PC-9 (cell line): ENCODE measurements at places on chromosomes 5 and 9. TPM values are rescaled to one million over a fixed set of nuclear protein-coding genes. Genes with fewer than 3 reads are reported as not detected.

DNA sequence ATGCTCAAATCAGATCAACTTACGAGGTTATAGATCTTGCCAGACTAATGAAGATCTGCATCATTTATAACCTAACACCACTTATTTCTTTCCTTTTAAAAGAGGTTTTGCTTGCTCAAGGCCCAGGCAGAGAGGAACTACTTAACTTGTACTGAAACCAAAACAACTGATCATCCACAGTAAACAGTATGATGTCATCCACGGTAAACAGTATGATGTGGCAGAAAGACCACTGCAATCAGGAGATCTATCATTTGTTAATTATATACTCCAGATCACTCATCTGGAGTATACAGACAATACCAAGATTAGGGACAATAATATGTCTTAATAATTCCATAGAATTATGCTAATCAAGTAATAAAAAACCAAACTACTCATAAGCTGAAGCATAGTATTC lies 116.8 kb downstream of the ADAMTS6 start:
- no peak overlapping the region for H3K4me3 ChIP-seq
- no peaks in the 10 kb centered on the region for H3K27me3 ChIP-seq
- no peaks in the 10 kb centered on the region for H3K4me1 ChIP-seq
- no peaks in the 10 kb centered on the region for H3K36me3 ChIP-seq

GRCh38 chr5:32612134-32612888 lies 27.0 kb downstream of the SUB1 start:
- no peaks in the 10 kb centered on the region for H3K4me1 ChIP-seq
- no peaks in the 10 kb centered on the region for H3K27me3 ChIP-seq
- peak; percentile 31 for DNase-seq
- no peak overlapping the region for H3K27ac ChIP-seq
- no peaks in the 10 kb centered on the region for H3K36me3 ChIP-seq

GRCh38 chr9:22469928-22470544 lies 23.4 kb downstream of the DMRTA1 start:
- H3K4me1 ChIP-seq = no peaks in the 10 kb centered on the region
- DNase-seq = peak; percentile 10
- H3K36me3 ChIP-seq = no peaks in the 10 kb centered on the region

DNA sequence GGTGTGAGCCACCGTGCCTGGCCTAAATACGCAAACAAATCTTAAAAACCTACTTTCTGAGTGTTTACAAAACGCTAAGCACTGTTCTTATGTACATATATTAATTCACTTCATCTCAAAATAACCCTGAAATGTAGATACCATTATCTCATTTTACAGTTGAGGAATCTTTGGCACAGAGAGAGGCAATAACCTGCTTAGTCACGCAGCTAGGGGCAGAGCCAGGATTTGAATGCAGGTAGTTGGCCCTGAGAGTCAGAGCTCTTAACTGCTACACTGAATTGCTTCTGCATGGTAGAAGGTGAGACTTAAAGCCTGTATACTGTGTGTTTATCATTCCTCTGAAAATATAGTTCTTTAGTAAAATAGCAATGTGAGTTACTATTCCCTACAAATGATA lies 21.9 kb downstream of the ARHGEF37 start:
- peaks cover 43% of the 10 kb centered on the region for H3K4me1 ChIP-seq
- H3K27me3 ChIP-seq = no peaks in the 10 kb centered on the region
- H3K27ac ChIP-seq = peak overlapping the region; percentile 90
- no peaks in the 10 kb centered on the region for H3K36me3 ChIP-seq
- no peak overlapping the region for H3K4me3 ChIP-seq

DNA sequence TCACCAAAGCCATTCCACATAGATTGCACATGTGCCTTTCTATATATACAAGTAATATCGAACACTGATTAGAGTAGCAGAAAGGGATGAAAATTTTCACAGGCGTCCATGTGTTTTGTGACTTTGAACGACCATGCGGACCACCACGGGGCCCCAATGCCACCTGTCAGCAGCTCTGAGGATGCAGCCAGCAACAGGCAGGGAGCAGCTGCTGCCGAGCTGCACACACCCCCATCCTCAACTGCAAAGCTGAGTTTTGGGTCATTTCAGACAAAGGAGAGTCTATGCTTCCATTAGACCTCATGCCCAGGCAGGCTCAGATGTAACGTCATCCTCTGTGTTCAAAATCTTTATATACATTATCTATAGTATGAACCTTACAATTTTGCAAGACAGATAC lies 503.8 kb downstream of the IRX1 start:
- H3K27ac ChIP-seq = no peak overlapping the region
- no peaks in the 10 kb centered on the region for H3K4me1 ChIP-seq
- H3K27me3 ChIP-seq = peaks cover 83% of the 10 kb centered on the region
- no peaks in the 10 kb centered on the region for H3K36me3 ChIP-seq

- H3K36me3 ChIP-seq = no peaks in the 10 kb centered on the region
- no peaks in the 10 kb centered on the region for H3K4me1 ChIP-seq
- peaks cover 79% of the 10 kb centered on the region for H3K27me3 ChIP-seq
- DNase-seq = no peak
- no peak overlapping the region for H3K4me3 ChIP-seq
Measured at GRCh38 chr5:136330353-136331038, 34.8 kb downstream of the TRPC7 start.

DNA sequence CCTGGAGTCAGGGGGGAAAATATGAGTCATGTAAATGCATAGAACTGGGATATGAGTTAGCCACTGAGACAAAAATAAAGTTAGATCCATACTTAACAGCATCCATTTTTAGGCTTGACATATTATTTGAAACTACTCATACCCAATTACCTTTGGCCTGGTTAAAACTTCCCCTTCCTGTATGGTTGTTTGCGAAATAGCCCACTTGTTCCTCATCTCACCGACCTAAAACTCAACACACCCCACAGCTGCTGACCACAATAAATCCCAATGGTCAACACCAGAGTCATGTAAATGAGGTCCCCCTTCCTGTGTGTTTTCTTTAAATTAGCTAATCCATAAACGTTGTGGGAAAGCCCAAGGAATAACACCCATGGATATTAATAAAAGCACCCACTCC lies 55.2 kb upstream of the TMEM215 start:
- H3K36me3 ChIP-seq = no peaks in the 10 kb centered on the region
- peaks cover 21% of the 10 kb centered on the region for H3K4me1 ChIP-seq
- no peaks in the 10 kb centered on the region for H3K27me3 ChIP-seq
- DNase-seq = peak; percentile 74
- H3K27ac ChIP-seq = peak overlapping the region; percentile 76

- no peaks in the 10 kb centered on the region for H3K36me3 ChIP-seq
- no peak overlapping the region for H3K4me3 ChIP-seq
- H3K27ac ChIP-seq = no peak overlapping the region
- DNase-seq = no peak
Measured at GRCh38 chr9:15714746-15715145, 161.9 kb downstream of the CCDC171 start.

- H3K4me3 ChIP-seq = no peak overlapping the region
- H3K4me1 ChIP-seq = no peaks in the 10 kb centered on the region
- no peak overlapping the region for H3K27ac ChIP-seq
- no peak for DNase-seq
Measured at GRCh38 chr9:114294664-114295063, 28.2 kb upstream of the ORM1 start.

GRCh38 chr9:95101326-95101725 lies 216.2 kb downstream of the FANCC start:
- peaks cover 1% of the 10 kb centered on the region; the same call in 1 of the 2 replicates for H3K36me3 ChIP-seq
- DNase-seq = no peak
- no peak overlapping the region for H3K27ac ChIP-seq
- H3K27me3 ChIP-seq = no peaks in the 10 kb centered on the region

DNA sequence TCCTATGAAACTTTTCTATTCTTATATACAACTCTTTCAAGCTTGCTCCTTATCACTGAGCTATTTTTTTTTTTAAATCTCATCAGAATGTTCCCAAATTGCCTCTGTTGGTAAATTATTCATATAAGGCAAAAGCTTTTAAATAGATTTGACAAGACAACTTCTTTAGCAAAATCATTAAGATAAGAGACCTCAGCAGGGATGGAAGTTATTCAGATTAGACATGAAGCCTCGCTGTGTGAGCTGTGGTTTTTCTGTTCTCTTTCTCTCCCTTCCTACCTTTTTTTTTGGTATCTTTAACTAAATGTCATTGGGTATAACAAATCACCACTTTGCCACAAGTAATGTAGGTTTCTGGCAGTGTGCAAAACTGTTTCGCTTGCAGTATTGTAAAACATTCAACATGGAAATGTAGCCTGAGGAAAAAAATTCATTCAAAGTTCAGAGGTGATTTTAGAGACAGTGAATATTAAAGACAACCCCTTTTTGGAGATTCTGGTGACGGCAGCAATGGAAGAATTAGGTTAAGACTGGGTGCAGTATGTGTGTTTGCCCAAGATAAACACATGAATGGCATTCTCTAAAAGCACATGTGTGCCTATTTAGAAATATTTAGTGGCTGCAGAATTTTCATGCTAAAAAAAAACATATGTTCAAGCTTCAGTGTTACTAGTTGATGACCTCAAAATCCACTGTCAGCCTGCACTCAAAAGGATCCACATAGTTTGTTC lies 467.1 kb downstream of the ZNF608 start:
- H3K36me3 ChIP-seq = no peaks in the 10 kb centered on the region
- H3K4me1 ChIP-seq = no peaks in the 10 kb centered on the region
- no peak for DNase-seq
- no peak overlapping the region for H3K27ac ChIP-seq
- no peak overlapping the region for H3K4me3 ChIP-seq

- H3K36me3 ChIP-seq = no peaks in the 10 kb centered on the region
- no peak for DNase-seq
- no peak overlapping the region for H3K4me3 ChIP-seq
- H3K27ac ChIP-seq = no peak overlapping the region
Measured at GRCh38 chr9:112194969-112195431, 19.9 kb upstream of the SUSD1 start.

DNA sequence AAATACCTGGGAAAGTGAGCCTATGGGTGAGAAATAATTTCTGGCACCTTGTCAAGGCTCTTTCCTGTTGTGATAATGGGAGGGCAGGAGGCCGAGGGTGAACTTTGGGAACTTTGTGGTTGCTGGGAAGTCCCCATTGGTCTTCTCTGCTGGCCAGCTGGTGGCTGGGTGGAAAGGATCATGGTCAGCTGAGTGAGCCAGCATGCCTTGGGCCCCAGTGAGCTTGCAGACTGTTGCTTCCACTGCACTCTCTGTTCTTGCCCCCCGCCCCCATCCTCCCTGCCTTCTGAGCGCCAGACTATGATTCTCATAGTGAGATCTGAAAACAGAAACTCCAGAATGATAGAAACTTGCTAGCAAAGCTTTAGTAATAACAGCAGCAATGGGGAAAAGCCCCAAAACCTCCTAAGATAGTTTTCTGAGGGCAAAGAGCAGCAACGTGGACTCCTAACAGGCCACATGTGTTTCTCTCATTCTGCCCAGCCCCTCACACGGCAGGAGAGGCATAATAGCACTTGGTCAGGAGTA lies 139.2 kb upstream of the SMARCA2 start:
- DNase-seq = no peak
- H3K4me1 ChIP-seq = no peaks in the 10 kb centered on the region
- no peak overlapping the region for H3K27ac ChIP-seq
- H3K27me3 ChIP-seq = no peaks in the 10 kb centered on the region
- H3K36me3 ChIP-seq = no peaks in the 10 kb centered on the region

- no peak overlapping the region for H3K27ac ChIP-seq
- H3K27me3 ChIP-seq = no peaks in the 10 kb centered on the region
- H3K36me3 ChIP-seq = no peaks in the 10 kb centered on the region
- no peak for DNase-seq
- H3K4me3 ChIP-seq = no peak overlapping the region
- H3K4me1 ChIP-seq = no peaks in the 10 kb centered on the region
Measured at GRCh38 chr5:159956074-159956473, 39.8 kb downstream of the ADRA1B start.

DNA sequence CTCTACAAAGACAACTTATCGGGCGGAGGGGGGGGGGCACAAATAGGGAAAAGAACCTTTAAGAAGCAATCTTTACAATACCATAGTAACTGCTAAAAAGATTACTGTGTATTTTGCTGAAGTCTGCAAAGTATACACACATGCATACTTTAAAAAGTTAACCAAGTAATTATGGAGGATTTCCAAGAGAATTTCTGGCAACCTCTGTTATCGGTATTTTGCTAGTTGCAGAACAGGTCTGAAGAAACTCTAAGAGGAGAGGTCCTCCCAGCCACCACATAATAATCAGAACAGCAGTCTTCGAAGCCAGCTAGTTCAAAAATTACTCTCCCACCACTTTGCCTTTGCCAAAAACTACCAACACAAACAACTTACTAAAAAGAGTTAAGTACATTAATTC lies 56.1 kb downstream of the UBAP2 start:
- DNase-seq = no peak
- peaks cover 5% of the 10 kb centered on the region for H3K36me3 ChIP-seq
- no peaks in the 10 kb centered on the region for H3K27me3 ChIP-seq
- H3K4me3 ChIP-seq = no peak overlapping the region
- H3K27ac ChIP-seq = no peak overlapping the region

- peaks cover 67% of the 10 kb centered on the region for H3K4me1 ChIP-seq
- no peak for DNase-seq
- H3K27me3 ChIP-seq = no peaks in the 10 kb centered on the region
- H3K27ac ChIP-seq = 0 out of 2 replicates have a peak overlapping the region, but pooled peaks have one; percentile 8
- peaks cover 50% of the 10 kb centered on the region for H3K36me3 ChIP-seq
- no peak overlapping the region for H3K4me3 ChIP-seq
Measured at GRCh38 chr5:52805615-52806014, 17.9 kb downstream of the ITGA1 start.

- no peaks in the 10 kb centered on the region for H3K27me3 ChIP-seq
- H3K27ac ChIP-seq = peak overlapping the region; percentile 56; the same call in 1 of the 2 replicates
- no peak for DNase-seq
- H3K4me1 ChIP-seq = peaks cover 22% of the 10 kb centered on the region
- H3K4me3 ChIP-seq = no peak overlapping the region
Measured at GRCh38 chr9:77838986-77839385, 190.9 kb upstream of the GNA14 start.

GRCh38 chr9:99326112-99326916 lies 104.2 kb downstream of the SEC61B start:
- no peak for DNase-seq
- H3K36me3 ChIP-seq = no peaks in the 10 kb centered on the region
- H3K27ac ChIP-seq = no peak overlapping the region
- H3K4me3 ChIP-seq = no peak overlapping the region
- no peaks in the 10 kb centered on the region for H3K4me1 ChIP-seq

The ACTBL2 gene
- 0.98 and 1.5 TPM in 2 replicates for total RNA-seq

The LHX6 gene
- 0.48 TPM in 1 of 2 replicates, not detected in the other for total RNA-seq

The CDC20B gene
- total RNA-seq = not detected in 2 replicates

The INSL4 gene
- total RNA-seq = not detected in 2 replicates

The TMEM174 gene
- not detected in 2 replicates for total RNA-seq

The KCNMB1 gene
- total RNA-seq = not detected in 2 replicates

The PRRX2 gene
- total RNA-seq = 0.98 and 1.6 TPM in 2 replicates

The TRIM36 gene
- total RNA-seq = 0.15 and 0.22 TPM in 2 replicates

The VCAN gene
- total RNA-seq = 0.28 and 0.43 TPM in 2 replicates

The PCDHB15 gene
- not detected in 2 replicates for total RNA-seq
